ENCODE measurements at places on chromosomes 2 and 18. TPM values are rescaled to one million over a fixed set of nuclear protein-coding genes. Genes with fewer than 3 reads are reported as not detected.

Gene ABCG8
- total RNA-seq = not detected

Gene HOXD12
- total RNA-seq = not detected

- DNase-seq = no peak
These were observed 263.4 kb downstream of the PDE11A start for GRCh38 chr2:177808984-177809809.

Gene GRB14
- not detected for total RNA-seq

DNA sequence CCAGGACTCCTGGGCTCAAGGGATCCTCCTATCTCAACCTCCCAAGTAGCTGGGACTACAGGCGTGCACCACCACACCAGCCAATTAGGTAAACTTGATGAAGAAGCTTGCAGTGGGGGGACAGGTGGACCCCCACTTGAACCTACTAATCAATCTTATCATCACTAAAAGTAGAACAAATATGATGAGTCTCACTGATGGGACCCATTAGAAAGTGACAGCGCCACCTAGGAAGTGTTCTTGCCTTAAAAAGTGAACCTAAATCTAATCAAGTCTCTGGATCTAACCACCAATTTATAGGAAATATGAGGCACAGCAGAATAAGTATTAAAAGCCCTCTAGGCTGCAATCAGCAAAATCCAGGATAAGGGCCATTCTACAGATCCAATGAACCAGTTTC is 79.2 kb downstream of the BIN1 start:
- DNase-seq = no peak

Gene NT5C1B
- total RNA-seq = not detected

Gene WDR54
- total RNA-seq = 90.2 TPM

Gene STON1
- 0.80 TPM for total RNA-seq

Gene ABCA12
- total RNA-seq = not detected

GRCh38 chr2:46118656-46119371 is 178.4 kb upstream of the EPAS1 start:
- DNase-seq = no peak

GRCh38 chr2:16228951-16229350 is 288.6 kb downstream of the MYCN start:
- no peak for DNase-seq

GRCh38 chr2:219448776-219449341 is 14.2 kb downstream of the SPEG start:
- DNase-seq = peak; percentile 61

DNA sequence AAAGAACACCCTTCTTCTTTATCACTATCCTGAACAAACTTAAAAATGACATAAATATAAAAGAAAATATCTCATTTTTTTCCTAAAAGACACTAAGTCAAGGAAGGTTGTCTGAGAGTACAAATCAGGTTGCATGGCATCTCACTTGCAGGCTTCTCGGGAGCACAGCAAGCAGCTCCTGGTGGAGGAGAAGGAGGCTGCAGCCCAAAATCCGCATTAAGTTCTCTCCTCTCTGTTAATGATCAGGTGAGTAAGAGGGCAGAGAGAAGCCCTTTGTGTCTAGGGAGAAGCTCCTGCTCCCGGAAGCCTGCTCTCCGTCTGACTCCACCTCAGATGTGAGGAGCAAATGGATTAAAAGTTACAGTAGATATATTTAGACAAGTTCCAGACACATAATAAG is 35.0 kb upstream of the DOK6 start:
- DNase-seq = no peak

- no peak for DNase-seq
These were observed 104.9 kb downstream of the TRABD2A start for GRCh38 chr2:84776011-84776410.

Gene LIMS4
- 0.82 TPM for total RNA-seq

DNA sequence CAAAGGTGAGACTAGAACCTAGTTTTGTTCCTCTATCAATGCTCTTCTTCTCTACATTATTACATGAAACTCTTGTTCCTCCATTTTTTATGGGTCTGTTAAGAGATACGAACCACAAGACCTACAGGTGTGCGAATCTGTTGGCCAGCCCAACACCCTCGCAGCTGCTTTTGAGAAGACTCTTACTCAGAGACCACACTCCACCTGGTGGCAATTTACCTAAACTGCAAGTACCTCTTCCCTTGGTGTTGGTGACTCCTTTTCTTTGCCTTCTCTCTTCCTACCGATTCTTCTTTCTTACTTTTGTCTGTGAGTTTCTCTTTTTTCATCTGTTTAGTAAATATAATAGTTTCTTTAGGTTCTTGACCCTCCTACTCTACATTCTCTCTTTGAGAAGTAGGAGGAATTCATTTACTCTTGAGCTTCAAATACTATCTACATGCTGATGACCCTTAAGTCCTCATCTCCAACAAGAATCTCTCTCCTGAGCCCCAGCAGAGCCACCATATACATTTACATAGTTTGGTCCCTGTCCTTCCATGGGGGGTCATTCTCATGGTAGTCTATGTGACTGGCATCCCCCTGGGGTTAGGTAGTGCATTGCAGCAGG is 81.8 kb upstream of the GAREM1 start:
- DNase-seq = peak; percentile 28

DNA sequence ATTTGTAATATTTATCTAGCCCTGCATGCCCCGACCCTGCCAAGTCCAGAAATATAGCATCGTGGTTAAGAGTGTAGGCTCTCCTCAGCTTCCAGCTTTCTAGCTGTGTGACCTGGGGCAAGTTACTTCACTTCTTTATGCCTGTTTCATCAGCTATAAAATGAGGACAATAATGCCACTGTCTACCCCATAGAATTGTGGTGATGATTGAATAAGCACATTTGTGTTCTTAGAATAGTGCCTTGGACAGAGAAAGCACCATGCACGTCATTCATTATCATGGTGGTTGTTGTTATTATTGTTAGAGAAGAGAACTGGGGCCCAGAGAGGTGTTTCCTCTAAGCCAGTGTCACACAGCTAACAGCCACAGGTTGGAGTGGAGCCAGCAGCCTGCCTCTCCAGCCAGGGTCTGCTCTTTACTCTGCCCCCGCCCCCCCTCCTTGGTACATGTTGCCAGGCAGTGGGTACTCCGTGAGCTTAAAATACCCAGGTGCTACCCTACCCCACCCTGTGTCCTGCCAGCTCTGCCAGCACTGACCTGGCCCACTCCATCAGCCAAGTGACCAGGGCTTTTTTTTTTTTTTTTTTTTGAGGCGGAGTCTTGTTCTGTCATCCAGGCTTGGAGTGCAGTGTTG is 202.1 kb downstream of the CTIF start:
- DNase-seq = no peak

- no peak for DNase-seq
These were observed 610.9 kb upstream of the SALL3 start for GRCh38 chr18:78368726-78369125.

DNA sequence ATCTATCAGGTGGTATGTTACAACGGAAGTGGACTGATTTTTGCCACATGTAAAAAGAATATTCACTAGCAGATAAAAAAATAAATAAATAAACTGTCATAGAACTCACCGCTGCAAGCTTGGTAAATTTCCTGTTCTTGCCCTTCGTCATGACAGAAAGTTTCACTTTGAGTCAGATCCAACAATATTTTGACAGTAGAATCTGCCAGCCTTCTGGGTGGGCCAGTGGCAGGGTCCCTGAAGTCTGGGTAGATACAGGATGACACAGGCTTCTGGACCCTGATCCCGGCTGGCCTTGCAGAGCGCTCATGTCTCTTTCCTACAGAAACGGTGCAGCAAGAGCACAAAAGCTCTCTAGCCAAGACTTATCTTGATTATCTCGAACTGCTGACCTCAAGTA is 97.8 kb upstream of the PMAIP1 start:
- no peak for DNase-seq

- DNase-seq = no peak
These were observed 21.9 kb downstream of the METTL8 start for GRCh38 chr2:171411791-171412483.

GRCh38 chr18:10413722-10414121 is 40.7 kb upstream of the APCDD1 start:
- no peak for DNase-seq

Gene SEPTIN10
- total RNA-seq = 0.21 TPM

Measured in activated naive CD8-positive, alpha-beta T cell treated with anti-CD3 and anti-CD28 coated beads for 36 hours (primary cell).